ENCODE measurements at places on chromosomes 12 and 14.

DNA sequence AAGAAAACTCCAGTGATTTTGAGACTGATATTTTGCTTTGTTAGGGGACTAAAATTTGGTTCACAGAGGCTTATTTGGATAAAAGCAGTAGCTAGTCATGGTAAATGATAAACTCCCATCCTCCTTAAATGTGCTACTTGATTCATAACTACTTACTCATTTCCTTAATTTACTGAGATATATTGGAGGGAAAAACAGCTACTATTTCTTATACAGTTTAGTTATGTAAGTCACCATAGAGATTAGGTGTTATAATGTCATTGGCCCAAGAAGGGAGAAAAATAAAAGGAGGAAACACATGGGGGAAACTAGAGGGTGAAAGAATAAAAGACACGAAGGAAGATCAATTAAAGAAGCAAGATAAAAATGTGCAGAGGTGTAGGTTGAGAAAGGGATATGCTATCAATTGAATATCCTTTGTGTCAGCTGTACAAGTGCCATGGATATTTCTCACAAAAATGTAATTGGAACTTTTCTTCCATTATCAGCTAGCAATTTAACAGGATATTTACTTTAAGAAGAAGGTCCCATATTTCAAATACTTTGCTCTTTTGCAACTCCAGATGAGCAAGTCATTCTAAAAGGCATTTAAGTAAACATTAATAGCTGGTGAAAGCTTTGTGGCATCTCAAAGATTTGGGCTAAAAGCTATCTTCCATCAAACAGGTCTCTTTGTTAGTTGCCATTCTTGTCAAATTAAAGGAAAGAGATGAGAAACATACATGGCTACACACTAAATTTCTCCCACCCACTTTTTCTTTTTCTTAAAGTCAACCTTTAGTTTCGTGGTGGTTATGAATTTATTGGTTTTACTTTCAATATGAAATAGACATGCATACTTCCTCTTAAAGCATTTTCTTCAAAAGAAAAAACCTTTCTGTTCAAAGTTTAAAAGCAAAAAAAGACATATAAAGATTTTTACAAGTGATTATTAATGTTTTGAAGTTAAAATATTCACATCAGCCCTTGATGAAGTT lies 439.5 kb downstream of the CCER1 start:
- no peak for DNase-seq

- DNase-seq: no peak
Measured at GRCh38 chr14:29927376-29928116, at the start of gene PRKD1. TSS of gene PRKD1 (minus strand) at chr14:29927847.

GRCh38 chr12:117387832-117388231 lies 26.4 kb upstream of the NOS1 start:
- no peak for DNase-seq

DNA sequence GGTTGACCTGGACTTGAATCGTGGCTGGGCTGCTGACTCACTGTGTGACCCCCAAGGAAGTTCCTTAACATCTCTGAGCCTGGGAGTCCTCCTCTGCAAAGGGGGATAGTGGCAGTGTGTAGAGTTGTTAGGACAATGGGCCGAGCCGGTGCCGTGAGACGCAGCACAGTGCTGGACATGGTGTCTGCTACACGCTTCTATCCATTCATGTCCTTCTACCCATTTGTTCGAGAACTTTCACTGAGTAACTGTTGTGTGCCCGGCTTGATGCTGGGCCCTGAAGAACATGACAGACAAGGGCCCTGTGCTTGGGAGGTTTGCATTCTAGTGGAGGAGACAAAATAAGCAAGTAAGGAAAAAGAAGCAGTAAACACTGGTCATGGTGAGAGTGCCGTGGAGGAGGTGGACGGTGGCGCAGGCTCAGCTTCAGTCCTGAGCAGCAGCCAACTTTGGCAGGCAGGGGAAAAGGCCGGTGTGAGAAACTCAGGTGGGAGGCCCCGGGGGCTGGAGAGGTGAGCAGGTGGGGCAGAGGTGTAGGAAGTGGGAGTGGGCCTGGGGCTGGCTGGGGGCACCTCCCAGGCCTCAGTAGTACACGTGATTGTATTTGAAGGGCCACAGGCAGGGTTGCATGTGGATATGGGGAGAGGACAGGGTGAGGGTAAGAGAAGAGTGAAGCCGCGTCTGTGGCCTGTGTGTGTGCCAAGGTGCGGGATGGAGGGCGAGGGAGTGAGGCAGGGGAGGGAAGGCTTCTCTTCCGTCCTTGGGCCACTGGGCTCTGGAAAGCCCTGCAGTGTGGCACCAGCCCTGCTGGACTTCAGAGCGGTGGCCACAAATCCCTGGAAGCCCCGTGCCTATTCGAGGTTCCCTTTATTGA lies 13.8 kb downstream of the VASH1 start:
- no peak for DNase-seq

DNA sequence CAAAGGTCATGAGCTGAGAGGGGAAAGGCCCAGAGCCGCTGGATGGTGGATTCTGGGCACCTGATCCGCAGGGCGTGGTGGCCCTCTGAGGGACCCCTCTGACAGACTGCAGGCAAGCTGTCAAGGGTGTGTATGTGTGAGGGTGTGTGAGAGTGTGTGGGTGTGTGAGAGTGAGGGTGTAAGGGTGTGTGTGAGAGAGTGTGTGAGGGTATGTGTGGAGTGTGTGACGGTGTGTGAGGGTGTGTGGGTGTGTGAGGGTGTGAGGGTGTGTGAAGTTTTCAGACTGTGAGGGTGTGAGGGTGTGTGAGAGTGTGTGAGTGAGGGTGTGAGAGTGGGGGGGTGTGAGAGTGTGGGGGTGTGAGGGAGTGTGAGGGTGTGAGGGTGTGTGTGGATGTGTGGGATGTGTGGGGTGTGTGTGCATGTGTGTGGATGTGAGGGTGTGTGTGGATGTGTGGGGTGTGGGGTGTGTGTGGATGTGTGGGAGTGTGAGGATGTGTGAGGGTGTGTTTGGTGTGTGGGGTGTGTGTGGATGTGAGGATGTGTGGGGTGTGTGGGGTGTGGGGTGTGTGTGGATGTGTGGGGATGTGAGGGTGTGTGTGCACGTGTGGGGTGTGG lies 156.7 kb downstream of the TMEM121 start:
- DNase-seq: no peak

GRCh38 chr12:129807136-129807535 lies 96.7 kb downstream of the TMEM132D start:
- DNase-seq: no peak

- no peak for DNase-seq
Measured at GRCh38 chr12:105567061-105567460, 236.6 kb downstream of the C12orf75 start.

DNA sequence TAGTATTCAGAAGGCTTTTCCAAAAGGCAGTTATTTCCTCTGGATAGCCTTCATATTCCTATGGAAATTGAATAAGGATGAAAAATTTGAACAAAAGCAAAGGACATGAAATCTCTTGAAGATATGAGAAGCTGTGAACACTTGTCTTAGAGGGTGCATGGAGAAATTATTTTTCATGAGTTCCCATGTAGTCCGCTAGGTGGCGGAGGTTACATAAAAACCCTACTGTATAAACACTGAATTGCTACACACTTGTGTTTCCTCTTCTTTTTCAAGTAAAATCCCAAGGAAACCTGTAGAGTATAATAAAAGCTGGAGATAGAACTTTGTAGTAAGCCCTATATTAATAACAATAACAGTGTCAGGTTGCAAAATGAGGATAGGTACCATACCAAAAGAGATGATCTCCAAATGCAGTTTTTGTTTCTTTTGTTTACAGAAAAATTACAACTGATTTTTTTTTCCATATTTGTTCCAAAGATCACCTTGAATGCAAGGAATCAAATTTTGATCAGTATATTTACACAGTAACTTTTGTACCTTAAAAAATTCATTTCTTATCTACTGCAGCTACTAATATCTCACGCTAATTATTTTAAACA lies 37.8 kb upstream of the OR4E1 start:
- DNase-seq: no peak

- DNase-seq: no peak
Measured at GRCh38 chr14:75344411-75344810, 65.8 kb downstream of the FOS start.

- no peak for DNase-seq
Measured at GRCh38 chr12:69071091-69071370, 138.1 kb upstream of the CPM start.

DNA sequence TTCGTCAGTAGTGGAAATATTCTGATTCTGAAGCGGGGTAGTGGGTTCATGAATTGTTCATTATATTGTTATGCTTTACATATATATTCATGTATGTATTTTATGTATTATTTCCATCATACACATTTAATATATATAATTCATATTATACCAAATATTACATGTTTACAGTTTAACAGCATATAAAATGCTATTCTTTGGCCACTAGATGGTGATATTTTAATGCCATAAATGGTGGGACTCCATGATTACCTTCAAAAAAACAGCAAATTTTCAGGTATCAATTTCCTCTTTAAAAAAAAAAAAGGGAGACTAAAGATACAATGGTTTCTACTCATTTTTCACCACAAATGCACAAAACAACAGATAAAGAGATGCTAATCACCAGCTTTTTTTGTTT lies 41.0 kb downstream of the BDKRB1 start:
- DNase-seq: no peak

- no peak for DNase-seq
Measured at GRCh38 chr12:50928392-50928791, 24.0 kb upstream of the HIGD1C start.
